ENCODE measurements at places on chromosomes 16 and 17. TPM values are rescaled to one million over a fixed set of nuclear protein-coding genes. Genes with fewer than 3 reads are reported as not detected.

GRCh38 chr17:70169709-70170597 lies 621 bp downstream of the KCNJ2 start:
- DNase-seq, result peak; percentile 24

The EIF3CL gene
- total RNA-seq, result 64.6 TPM

The FBXL16 gene
- 0.07 TPM for total RNA-seq

The HBA1 gene
- total RNA-seq, result not detected

DNA sequence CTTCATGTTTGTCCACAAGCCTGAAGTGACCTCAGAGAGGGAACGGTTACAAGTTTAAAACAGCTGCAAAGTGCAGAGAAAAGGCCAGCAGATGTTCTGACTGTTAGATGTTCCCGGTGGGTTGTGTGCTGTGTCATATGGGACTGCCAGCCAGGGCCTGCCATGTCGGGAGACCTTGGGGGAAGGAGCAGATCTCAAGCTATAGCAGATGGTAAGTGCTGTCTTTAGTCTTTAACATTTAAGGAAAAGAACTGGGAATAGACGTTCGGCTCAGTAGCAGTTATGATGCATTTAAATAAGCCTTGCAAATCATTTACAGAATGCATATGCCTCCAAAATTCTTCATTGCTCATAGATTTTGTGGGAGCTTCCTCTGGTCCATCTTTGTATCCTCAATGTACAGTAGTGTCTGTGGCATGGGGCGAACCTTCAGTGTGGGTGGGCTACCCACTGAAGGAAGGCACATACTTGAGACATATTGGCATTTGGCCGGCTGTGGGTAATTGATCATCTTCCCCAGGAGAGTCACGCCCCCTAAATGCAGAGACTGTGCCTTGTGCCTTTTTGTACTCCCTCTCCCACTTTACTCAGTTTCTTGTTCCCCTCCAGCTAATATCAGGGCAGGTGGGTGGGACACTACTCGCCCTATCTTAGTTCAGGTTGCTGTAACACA lies 131.9 kb downstream of the NPIPB5 start:
- DNase-seq, result no peak

DNA sequence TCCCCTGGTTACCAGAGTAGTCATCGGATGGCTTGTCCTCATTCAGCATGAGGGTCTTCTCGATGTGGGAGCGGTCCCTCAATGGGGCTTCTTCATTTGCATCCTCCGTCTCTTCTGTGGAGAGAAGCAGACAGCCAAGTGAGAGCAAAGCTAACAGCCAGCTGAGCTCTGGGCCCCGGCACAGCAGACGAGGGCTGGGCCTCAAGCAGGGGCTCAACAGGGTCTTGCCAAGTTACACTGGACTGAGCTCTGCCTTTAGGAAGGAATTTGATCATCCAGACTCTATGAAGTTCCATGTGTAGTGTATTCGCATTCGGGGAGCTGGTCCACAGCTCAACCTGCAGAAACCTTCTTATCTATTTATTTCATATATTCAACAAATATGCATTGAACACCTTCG lies 37.4 kb downstream of the SRL start:
- DNase-seq, result no peak

DNA sequence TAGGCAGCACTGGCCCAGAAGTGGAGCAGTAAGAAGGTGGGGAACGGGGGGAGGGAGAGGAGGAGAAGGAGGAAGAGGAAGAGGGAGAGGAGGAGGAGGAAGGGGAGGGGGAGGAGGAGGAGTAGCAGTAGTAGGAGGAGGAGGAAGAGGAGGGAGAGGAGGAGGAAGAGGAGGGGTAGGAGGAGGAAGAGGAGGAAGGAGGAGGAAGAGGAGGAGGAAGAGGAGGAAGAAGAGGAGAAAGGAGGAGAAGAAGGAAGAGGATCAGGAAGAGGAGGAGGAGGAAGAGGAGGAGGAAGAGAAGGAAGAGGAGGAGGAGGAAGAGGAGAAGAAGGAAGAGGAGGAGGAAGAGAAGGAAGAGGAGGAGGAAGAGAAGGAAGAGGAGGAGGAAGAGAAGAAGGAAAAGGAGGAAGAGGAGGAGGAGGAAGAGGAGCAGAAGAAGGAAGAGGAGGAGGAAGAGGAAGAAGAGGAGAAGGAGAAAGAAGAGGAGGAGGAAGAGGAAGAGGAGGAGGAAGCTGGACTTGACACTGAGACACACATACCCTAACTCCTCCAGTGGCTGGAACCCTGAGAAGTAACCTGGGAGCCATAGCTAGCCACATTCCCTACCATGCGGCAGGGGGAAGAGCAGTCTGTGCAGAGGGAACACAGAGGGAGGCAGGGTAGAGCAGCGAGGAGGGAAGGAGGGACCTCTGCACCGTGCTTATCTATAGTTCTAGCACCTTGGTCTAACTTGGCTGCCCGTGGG lies 35.8 kb downstream of the LRRC75A start:
- DNase-seq, result no peak

The ATF7IP2 gene
- total RNA-seq, result 68.7 TPM

The NKIRAS2 gene
- total RNA-seq, result 40.8 TPM

GRCh38 chr17:20774472-20775135 lies 195.1 kb downstream of the CDRT15L2 start:
- DNase-seq, result no peak

The SRSF2 gene
- total RNA-seq, result 152 TPM

DNA sequence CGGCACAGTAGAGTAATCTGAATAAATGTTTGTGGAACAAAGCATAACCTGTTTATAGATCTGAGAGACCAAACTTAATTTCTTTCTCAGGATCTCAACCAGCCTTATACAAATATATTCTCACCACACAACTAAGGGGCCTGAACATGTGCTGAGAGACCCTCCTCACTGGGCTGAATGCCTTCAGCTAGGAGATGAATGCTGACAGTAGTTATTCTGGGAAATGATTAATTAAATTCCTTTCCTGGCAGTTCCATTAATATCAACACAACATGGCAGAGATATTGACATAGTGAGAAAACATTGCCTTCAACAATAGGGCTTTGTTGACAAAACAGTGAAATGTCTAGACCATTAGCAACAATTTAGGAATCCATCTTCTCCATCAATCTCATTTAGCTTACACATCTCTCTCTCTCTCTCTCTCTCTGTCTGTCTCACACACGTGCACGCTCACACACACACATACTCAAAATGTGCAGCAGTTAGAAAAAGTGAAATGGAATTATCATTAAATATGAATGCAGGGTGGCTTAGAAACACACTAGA lies 780.8 kb upstream of the CDH8 start:
- DNase-seq, result no peak

The ADORA2B gene
- 11.4 TPM for total RNA-seq

DNA sequence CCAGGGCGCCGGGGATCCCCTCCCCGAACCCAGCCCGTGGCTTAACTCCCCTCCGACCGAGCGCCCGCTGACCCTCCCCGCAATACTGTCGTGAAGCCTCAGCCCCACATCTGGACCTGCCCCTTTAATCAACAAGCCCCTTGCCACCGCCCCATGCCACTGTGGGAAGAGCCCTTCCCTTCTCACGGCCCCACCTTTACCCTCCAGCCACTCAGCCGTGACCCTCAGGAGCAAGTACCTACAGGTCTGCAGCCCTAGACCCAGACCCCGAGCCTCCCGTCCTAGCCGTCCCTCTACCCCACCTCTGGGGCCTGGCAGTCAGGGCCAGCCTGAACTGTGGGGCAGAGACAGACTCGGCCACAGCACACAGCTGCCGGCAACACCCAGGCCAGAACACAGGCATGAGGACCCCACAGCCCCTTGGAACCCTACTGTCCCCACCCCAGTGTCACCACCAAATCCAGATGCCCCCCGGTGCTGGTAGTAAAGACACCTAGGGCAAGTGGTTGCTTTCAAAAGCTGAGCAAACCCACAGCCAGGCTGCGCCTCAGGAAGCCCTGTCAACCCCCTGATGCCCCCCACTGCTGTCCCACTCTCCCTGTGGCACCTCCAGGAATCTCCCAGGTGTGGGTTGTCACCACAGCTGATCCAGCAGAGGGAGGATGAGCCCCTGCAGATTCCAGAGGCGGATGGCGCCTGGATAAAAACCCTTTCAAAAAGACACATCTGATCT lies 1.4 kb downstream of the NXPH3 start:
- DNase-seq, result peak; percentile 5

DNA sequence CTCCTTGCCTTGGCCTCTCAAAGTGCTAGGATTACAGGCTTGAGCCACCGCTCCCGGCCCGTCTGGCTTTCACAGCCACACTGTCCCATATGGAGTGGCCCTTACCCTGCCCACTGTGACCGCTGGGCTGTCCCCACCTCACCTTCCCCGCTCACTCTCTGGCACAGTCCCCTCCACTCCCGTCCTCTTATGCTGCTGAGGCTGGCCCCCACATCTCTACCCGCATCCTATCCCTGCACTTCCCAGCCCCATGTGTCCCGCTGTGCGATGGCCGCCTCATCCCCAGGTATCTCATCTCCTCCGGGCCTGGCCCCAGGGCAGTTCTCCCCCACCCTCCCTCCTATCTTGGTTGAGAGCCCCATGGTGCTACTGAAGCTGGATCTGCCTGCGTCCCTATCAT lies 93.2 kb downstream of the PGS1 start:
- no peak for DNase-seq

GRCh38 chr16:4006397-4006999 lies 109.7 kb downstream of the ADCY9 start:
- DNase-seq, result no peak

The CREBBP gene
- total RNA-seq, result 18.9 TPM

DNA sequence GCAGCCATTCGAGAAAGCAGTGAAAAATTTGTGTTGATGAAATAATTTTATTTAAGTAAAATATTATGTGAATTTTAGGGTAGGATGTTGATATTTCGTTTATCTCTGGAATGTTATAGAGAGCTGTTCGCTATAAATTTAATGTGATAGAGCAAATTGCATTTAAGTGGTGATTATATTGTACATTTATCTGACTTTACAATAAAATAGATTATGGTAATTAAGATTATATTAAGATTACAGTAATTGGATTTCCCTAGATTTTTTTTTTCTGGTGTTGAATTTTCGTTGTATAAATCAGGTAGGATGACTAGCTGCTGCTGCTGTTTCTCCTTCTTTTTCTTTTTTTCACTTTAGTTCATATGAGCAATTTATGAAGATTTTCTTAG lies 71.0 kb downstream of the AATF start:
- DNase-seq, result no peak

DNA sequence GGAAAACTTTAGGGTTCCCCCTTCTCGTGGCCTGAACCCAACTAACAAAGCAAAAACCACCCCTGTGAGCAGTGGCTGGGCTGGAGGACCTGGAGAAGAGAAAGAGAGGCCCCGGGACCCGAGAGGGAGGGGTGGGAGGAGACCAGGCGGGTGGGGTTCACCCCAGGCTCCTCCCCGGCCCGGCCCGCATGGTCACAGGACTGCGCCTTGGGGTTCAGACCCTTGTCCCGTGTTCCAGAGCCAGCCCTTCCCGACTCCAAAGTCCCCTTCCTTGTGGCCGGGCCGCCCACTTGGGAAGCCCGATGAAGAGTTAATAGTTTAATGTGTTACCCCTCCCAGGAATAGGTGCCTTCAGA lies 852 bp downstream of the MARVELD3 start:
- peak; percentile 83 for DNase-seq

GRCh38 chr16:54425068-54425467 lies 138.5 kb upstream of the IRX3 start:
- no peak for DNase-seq

GRCh38 chr16:54397838-54398237 lies 111.3 kb upstream of the IRX3 start:
- DNase-seq, result no peak

DNA sequence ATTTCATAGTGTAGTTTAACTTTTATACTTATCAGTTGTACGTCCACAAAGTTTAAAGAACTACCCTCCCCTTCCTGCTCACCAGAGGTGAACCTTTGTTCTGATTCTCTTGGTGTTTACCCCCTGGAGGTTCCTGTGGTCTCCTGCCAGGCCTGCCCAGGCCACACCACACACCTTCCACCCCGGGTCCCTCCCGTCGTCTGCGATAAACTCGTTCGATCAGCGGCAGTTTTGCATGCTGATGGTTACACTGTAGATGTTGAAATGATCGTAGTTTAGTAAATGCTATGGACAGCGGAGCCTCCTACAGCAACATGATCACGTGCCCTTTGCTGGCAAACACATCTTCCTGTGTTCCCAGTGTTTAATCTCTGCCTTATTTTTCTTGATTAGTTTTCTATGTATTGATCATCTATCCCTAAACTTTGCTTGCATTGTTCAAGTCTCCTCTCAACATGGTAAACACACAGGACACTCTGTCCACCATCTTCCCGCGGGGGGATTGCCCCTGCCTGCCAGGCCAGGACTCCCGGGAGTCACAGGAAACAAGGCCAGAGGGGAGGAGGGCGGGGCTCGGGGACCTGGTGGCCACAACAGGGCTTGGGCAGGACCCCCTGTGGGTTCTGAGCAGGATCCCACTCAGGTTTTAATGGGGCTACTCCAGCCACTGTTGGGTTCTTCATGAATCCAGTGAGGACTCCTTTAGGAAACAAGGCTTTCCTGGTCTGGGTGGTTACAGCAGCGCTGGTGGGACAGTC lies 2.8 kb upstream of the ACSF3 start:
- no peak for DNase-seq

The TP53TG3 gene
- not detected for total RNA-seq

The SPATA32 gene
- total RNA-seq, result not detected

The FNDC8 gene
- total RNA-seq, result not detected

DNA sequence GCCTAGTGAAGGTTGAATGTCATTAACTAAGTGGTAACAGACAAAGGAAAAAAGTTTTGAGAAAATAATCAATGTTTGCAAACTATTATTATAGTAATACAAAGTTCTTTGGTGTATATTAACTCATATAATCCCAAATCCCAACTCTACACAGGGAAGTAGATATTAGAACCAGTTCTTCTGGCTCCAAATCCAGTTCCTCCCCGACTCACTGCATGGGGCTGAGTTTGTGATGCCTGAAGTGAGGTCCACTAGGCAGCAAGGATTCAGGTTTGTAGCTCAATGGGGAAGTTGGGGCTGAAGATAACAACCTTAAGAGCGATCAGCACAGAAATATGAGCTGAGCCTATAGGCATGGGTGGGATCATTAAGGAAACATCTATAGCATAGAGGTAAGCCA lies 5.6 kb upstream of the SYNRG start:
- no peak for DNase-seq

GRCh38 chr17:35731239-35731916 lies at the start of gene RASL10B:
TSS of gene RASL10B (plus strand) at chr17:35731639. CDS start at chr17:35735185, 3,546 bp downstream.
- peak; percentile 70 for DNase-seq

DNA sequence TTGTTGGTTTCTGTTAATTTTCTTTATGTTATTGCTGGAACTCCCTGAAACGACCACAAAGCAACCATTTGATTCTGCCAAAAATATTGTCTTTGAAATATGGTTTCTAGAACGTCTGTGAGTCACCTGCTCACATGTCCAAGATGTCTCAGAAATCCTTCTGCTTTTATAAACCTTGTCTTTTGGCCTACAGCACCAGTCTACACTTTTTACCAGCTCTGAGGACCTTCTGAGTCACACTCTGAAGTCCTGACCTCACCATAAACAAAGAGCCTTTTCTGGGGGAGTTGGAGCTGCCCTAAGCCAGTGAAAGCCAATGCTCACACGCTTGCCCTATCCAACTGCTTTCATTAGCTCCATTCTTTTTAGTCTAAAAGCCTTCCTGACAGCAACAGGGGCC lies 55.5 kb downstream of the GRIN2A start:
- no peak for DNase-seq

- peak; percentile 19 for DNase-seq
Measured at GRCh38 chr16:20826039-20826566, 19.8 kb downstream of the REXO5 start.

GRCh38 chr17:43471585-43472160 lies 12.1 kb upstream of the DHX8 start:
- no peak for DNase-seq

- DNase-seq, result no peak
Measured at GRCh38 chr17:68231541-68231940, 16.3 kb upstream of the AMZ2 start.

The FAM117A gene
- total RNA-seq, result 14.9 TPM

All from hepatocyte (in vitro differentiated cells).